COR-L47 (cell line): ENCODE measurements at places on chromosomes 12 and 14.

GRCh38 chr12:19110221-19110940, 19.2 kb upstream of the PLEKHA5 start:
- no peak for DNase-seq

- DNase-seq = no peak
These were observed 27.6 kb downstream of the TSPAN11 start for GRCh38 chr12:30953951-30954751.

DNA sequence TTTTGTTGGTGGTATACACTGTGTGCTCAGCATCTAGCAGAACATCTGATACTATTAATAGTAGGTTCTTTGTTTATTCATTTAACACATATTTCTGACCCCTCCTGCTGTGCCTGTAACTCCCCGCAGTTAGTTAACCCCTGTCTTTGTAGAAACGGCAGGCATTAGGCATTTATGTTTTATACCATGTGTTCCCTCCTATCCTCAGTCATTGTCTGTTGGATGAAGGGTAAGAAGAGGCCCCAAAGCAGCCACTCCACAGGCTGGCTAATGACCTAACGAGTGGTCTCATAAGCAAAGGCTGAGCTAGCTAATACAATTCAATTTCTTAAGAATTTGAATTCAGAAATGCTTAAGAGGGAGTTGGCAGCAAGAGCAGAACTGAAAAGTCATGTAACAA, 170.8 kb downstream of the TMX1 start:
- no peak for DNase-seq

DNA sequence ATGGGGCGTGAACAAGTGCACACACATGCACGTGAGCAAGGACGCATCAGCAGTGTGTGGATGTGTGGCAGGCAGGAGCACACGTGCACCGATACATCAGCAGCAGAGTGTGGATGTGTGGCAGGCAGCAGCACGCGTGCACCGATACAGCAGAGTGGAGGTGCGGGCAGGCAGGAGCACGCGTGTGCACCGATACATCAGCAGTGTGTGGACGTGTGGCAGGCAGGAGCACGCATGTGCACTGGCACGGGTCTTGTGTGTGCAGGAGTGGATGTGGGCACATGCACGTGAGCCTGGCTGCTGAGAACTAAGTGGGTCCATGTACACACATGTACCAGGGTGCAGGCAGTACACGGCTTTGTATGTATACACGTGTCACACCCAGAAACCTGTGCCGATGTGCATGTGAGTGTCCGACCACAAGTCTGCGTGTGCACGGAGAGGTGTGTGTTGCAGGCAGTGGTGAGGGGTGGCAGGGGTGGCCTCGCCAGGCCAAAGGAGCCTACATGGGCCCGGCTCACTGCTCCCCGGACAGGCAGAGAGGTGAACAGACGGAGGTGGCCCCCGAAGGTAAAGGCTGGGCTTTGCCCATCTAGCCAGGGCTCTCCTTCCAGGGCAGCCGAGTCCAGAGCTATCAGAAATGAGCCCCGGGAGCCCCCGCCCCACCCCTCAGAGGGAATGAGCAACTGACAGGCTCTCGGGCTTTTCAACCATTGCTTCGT, 53.9 kb downstream of the RFLNA start:
- no peak for DNase-seq

DNA sequence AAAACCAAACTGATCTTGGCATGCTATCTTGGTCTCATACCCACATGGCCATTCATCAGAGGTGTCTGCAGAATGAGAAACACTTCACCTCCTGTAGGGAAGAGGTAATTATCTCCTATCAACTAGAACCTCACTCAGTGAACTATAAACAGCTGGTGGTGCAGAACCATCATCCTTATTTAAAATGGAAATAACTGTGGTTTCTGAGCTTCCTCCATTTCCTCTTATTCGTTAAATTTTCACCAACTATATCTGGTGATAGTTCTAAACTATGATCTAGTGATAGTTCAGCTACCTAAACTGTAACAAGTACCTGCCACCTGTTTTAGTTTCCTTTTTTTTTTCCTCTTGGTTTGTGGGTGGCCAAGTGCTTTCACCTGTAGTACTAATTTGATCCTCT, 218.5 kb downstream of the FUT8 start:
- peak; percentile 18 for DNase-seq

DNA sequence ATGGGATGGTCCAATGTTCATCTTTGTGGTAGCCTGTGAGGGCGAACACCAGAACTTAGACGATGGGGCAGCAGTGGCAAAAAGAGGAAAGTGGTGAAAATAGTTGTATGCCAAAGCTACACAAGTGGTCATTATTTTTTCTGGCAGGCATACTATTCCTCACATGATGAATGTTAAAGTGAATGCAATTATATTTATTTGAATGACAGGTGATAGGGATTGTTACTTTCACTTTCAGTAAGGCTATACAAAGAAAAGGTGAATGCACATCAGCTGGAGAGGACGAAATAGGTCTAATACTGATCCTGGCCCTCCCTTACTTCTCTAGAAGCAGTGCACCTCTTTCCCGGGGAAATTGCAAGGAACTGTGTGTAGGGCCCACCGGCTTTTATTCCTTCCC, 470.1 kb downstream of the TMTC2 start:
- DNase-seq = no peak

DNA sequence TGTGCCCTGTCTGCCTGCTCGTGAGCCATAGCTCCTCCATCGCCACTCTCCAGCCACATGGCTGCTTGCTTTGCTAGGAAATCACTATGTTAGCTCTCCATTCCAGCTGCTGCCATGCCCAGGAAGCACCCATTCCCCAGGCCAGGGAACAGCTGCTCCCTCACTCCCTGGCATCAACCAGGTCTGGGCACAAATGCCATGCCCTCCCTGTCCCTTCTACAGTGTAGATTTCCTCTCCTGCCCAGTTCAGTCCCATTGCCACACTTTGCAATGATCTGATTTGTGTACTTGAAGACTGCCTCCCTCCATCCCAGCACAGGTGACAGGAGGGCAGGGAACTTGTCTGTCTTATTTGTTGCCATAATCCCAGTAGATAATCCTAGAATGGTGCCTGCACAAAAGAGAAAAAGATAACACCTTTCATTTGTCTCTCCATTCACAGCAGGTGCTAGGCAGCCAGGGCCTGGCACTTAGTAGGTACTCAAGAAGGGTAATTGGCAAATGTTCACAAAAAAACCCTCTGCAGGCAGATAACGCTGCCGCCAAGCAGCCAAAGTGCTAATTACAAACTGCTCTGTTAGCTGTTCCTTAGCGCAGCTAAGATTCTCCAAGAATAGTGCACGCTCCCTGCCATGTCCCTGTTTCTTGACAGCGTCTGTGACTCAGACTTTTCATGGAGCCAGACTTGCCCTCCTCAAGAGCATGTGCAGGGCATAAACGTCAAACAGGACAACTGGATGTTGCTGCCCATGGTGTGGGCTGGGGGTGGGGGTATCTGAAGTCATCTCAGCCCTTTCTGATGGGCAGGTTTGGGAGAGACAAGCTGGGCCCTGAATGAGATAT, 69.1 kb downstream of the ARL6IP4 start:
- DNase-seq = no peak

- no peak for DNase-seq
These were observed 49.4 kb downstream of the GPATCH2L start for GRCh38 chr14:76201162-76201561.

DNA sequence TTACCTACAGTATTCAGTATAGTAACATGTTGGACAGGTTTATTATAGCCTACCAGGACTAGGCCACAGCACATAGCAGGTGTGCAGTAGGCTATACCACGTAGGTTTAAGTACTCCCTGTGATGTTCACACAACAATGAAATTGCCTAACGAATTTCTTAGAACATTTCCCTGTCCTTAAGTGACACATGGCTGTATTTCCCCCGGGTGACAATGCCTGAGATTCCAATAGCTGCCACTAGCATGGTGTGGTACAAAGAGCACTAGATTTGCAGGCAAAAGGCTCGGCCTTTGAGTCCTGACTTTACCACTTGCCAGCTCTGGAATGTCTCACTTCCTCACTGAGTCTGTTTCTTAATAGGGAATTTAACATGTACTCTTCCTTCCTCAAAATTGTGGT, 19.7 kb downstream of the PTPN21 start:
- DNase-seq = no peak

DNA sequence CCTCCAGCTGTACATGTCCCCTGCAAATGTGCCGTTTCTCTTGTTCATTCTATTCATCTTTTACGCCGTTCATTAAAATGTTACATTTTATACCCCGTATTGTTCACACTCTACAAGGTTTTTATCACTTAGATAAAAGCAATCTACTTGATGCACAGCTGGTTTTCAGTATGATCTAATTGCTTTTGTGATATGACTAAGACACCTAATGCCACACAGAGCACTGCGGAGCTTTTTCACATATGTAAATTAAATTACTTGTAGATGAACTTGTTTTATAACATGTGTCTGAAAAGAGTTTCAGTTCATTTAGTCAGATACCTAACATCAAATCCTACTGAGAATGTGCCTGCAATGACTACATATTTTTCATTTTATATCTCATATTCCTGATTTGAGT, 40.9 kb upstream of the RERGL start:
- no peak for DNase-seq

GRCh38 chr12:131473741-131474709, 236.9 kb upstream of the SFSWAP start:
- DNase-seq = no peak

- no peak for DNase-seq
These were observed 186.6 kb upstream of the EEA1 start for GRCh38 chr12:93115646-93116045.

DNA sequence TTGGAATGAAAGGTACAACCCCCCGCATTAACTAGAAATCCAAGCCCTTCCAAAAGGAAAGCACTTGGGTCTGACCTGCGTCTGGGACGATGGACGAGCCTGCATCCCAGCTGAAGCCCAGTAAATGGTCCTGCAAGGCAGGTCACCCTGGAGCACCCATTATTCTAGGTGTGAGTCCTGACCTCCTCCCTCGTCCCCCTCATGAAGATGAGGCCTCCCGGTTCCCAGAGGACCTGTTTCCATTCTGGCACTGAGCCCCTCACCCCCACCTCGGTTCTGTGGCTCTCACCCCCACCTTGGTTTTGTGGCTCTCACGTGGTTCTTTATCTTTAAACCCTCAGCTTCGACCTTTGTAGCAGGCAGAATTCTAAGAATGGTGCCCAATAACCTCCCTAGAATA, 7.3 kb downstream of the IFI27 start:
- DNase-seq = no peak

DNA sequence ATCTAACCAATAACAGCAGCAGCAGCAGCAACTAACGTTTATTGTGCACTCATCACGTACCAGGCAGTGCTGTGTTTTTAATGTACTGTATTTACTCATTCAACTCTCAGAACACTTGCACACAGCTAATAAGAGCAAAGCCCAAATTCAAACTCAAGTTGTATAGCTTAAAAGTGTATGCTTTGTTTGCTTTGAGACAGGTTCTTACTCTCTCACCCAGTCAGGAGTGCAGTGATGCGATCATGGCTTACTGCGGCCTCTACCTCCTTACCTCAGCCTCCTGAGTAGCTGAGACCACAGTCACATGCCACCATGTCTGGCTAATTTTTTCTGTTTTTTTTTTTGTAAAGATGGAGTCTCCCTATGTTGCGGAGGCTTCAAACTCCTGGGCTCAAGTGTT, 105.4 kb downstream of the PAPLN start:
- no peak for DNase-seq

GRCh38 chr14:54566410-54567223, at the start of gene SAMD4A:
Gene SAMD4A, plus strand, starts transcription at chr14:54567128. Its CDS starts 789 bp downstream, at chr14:54567917.
- peak; percentile 50 for DNase-seq

- no peak for DNase-seq
These were observed 4.5 kb downstream of the TMED8 start for GRCh38 chr14:77372304-77372841.

GRCh38 chr14:51444353-51445000, 204.4 kb downstream of the TMX1 start:
- no peak for DNase-seq
